ENCODE measurements at places on chromosomes 4 and X. TPM values are rescaled to one million over a fixed set of nuclear protein-coding genes. Genes with fewer than 3 reads are reported as not detected.

Gene ASB11
- 85.9 TPM for total RNA-seq

Gene KDR
- 23.2 TPM for total RNA-seq

Gene GYG2
- total RNA-seq = 1.5 TPM

Gene ZFP42
- total RNA-seq = not detected

Gene PAGE4
- total RNA-seq = not detected

Gene KCNIP4
- total RNA-seq = not detected

Gene F8A2
- not detected for total RNA-seq

Gene LRBA
- total RNA-seq = 16.9 TPM

Gene SPOCK3
- not detected for total RNA-seq

Gene MAGEE2
- 0.16 TPM for total RNA-seq

Gene CHIC1
- 10.4 TPM for total RNA-seq

Gene H2BW2
- total RNA-seq = not detected

Gene MAGEA2
- total RNA-seq = not detected

Gene HCFC1
- total RNA-seq = 25.4 TPM

Gene TSPAN6
- total RNA-seq = 5.0 TPM

Gene PASD1
- not detected for total RNA-seq

Gene SCOC
- 75.3 TPM for total RNA-seq

Gene SMARCA5
- total RNA-seq = 26.7 TPM
